ENCODE measurements at places on chromosomes 11 and 22. TPM values are rescaled to one million over a fixed set of nuclear protein-coding genes. Genes with fewer than 3 reads are reported as not detected.

The B4GAT1 gene
- total RNA-seq = 30.0 TPM

The RAB3IL1 gene
- 14.0 TPM for total RNA-seq

The CASP5 gene
- 1.5 TPM for total RNA-seq

The SYT9 gene
- 0.43 TPM for total RNA-seq

The LINC01488 gene
- total RNA-seq = not detected

The TRPM5 gene
- not detected for total RNA-seq

The TMEM132A gene
- total RNA-seq = 158 TPM

The NFAM1 gene
- total RNA-seq = not detected

Data from placental pericyte (primary cell).